ENCODE measurements at places on chromosomes 16 and 17.

- no peak for DNase-seq
These were observed 8.2 kb downstream of the ZNF19 start for GRCh38 chr16:71480956-71481355.

- DNase-seq, result no peak
These were observed 45.1 kb upstream of the ZNF750 start for GRCh38 chr17:82884970-82885353.

GRCh38 chr17:70078994-70079531 lies 4.0 kb downstream of the KCNJ16 start:
- no peak for DNase-seq

GRCh38 chr16:86874141-86874540 lies 295.8 kb downstream of the FOXL1 start:
- no peak for DNase-seq

- no peak for DNase-seq
These were observed 74.0 kb downstream of the CMC2 start for GRCh38 chr16:80932708-80933095.

GRCh38 chr16:87044032-87044382 lies 273.2 kb downstream of the C16orf95 start:
- DNase-seq, result no peak

DNA sequence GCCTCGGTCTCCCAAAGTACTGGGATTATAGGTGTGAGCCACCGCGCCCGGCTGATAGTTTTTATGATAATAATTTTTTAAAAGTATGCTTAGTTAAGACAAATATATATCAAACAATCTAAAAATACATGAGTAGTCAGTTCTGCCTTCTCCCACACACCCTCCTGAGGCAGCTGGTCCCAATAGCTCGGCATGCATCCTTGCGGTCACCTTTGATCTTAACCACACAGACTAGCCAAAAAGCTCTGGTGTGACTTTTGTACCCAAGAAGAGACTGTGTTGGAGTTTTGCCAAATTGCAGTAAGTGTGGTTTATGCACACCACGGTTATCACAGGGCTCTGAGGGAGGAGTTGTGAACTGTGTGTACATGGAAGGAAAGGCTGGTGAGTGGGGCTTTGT lies 25.6 kb downstream of the ATP6V0A1 start:
- peak; percentile 57 for DNase-seq

DNA sequence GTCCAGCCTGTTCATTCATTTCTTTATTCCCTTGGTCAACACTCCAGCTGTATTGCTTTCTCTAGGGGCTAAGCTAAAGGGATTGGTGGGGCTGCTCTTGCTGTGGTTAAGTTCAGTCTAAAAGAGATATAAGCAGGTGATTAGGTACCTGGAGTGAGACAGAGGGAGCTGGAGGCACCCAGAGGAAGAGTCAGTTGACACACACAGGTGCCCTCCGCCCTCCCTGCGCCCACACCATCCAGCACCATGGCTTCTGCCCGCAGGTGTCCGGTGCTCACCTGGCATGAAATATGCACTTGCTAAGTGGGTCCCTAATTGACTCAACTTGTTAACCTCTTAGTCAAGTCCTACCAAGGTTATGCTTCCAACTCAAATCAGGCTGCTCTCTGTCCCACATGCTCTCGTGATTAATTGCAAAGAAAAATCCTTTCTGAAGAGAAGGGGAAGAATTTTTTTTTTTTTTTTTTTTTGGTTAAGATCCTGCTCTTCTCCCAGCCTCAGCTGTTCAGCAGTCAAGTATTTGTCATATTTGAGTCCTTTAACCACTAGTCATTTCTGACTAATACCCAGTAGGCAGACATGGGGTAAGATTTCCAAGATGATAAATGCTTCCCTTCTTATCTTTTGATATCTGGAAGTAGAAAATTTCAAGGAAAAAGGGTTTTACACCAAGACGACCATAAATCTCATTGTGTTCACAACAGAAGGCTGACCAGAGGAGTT lies 199.8 kb upstream of the WSCD1 start:
- DNase-seq, result no peak

DNA sequence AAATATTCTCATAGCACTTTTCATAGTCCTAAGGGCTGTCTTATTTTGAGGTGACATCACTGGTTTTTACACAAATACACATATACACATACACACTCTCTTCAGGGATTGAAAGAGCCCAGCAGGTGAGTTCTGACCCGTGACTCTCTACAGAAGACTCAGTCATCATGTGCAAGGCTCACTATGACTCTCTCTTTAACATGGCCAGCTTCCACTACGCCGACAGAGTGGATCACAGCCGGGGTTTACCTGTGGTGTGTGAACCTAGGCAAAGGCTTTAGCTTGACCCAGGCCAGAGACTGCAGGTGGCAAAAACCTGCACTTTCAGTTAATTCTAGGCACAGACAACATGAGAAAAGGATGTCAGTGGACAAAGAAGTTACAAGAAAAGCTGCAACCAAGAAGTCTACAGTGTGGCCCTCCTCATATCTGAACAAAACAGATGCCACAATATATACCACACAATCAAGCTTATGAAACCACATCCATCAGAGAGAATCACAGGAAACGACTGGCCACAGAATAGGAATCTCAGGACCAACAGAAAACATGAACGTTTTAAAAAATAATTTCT lies 56.5 kb downstream of the CYTH1 start:
- peak; percentile 36 for DNase-seq

DNA sequence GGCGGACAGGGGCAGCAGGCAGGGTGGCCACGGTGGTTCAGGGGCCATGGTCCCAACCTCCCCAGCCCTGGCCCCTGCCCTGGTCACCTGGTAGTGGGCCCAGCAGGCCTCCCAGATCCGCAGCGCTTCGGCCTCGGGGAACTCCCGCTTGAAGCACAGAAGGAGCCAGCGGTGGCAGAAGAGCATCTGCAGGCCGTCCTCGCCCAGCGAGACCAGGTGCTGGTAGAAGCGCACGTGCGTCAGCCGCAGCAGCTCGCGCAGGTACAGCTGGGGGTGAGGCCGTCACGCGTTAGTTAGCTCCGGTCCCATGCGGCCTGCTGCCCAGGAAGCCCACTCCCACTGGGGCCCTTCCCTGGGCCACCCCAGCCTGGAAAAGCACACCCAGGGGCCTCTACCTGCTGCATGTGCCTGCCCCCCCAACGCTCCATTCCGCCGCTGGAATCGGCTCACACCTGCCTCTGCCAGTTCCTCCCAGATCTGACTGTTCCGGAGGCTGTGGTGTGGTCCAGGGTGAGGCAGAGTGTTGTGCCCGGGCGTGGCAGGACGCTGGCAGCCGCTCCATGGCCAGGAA lies 90.8 kb downstream of the TBC1D16 start:
- no peak for DNase-seq

DNA sequence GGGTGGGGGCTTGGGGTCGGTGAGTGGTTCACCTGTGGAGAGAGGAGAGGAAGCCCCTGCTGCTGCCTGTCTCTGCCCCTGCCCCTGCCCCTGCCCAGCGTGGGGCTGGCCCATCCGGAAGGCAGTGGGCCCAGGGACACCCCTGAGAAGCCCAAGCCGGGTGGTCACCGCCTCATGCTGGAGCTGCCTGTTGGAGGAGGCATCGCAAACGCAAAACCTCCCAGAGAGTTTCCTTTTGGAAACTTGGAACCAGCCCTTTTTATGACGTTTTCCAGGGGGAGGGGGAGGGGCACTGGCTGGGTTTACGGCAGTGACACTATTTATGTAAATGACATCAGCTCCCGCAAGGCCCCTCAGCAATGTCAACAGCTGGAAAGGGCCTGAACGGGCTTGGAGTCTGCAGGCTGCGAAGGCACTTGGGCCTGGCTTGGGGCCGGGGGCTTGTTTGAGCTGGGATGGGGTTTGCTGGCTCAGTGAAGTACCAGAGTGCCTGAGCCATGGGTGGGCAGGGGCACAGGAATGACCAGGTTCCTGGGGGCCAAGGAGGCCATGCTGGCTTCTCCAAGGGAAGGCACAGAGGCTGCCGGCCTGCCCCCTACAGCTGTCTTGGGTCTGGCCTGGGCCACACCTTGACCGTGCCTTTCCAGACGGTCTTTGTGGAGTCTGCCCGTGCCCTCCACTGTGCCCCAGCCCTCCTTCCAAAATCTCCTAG lies 219.5 kb downstream of the NTN1 start:
- no peak for DNase-seq

DNA sequence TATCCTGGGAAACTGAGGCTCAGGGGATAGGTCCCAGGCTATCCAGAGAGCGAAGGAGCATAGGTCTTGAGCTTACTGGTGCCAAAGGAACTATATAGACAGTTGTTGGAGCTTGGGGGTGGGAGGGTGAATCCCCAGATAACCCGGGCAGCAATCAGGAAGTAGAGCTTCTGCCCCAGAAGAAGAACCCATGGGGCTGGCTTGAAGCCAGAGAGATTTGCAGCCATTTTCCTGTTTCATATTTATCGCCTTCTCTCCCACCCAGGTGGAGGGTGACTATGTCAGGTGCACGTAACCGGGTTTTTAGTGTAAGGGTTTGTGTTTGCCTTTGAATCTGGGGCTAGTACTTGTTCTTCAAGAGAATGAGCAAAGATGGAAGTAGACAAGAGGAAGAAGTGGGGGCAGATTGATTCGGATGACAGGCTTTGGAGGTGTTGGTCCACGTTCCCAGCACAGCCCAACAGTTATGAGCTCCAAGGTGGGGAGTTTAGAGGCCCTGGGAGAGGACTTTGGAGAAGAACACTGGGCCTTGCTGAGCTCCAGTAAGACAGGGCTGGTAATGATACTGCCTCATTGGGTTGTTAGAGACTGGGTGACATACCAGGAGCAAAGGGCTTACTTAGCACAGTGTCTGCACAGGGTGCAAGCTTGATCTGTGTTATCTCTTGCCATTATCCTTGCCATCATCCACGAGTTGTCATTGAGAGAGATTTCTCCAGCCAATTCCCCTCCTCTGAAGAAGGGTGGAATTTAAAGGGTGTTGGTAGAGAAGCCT lies 145.6 kb downstream of the CCDC182 start:
- no peak for DNase-seq

GRCh38 chr17:9811537-9811936 lies 10.3 kb downstream of the GSG1L2 start:
- no peak for DNase-seq

DNA sequence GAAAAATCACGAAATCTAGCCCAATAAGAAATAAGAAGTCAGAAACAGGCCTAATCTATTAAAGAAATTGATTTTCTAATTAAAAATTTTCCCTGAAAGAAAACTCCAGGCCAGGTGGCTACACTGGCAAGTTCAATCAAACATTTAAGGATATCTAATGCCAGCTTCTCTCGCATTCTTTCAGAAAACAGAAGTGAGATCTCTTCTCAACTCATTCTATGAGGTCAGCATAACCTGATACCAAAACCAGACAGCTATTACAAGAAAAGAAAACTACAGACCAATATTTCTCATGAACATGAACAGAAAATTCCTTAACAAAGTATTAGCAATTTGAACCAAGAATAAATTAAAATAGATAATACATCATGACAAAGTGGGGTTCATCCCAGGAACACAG lies 52.4 kb downstream of the AXIN2 start:
- DNase-seq, result no peak

GRCh38 chr17:80717720-80718083 lies 173.1 kb downstream of the RPTOR start:
- no peak for DNase-seq

GRCh38 chr17:29567304-29567553 lies 392 bp upstream of the ABHD15 start:
- no peak for DNase-seq

- peak; percentile 28 for DNase-seq
These were observed at the start of gene TMEM132E for GRCh38 chr17:34579017-34579946. Gene TMEM132E (plus strand): TSS chr17:34579582. CDS start chr17:34581077, 1,495 bp downstream.

DNA sequence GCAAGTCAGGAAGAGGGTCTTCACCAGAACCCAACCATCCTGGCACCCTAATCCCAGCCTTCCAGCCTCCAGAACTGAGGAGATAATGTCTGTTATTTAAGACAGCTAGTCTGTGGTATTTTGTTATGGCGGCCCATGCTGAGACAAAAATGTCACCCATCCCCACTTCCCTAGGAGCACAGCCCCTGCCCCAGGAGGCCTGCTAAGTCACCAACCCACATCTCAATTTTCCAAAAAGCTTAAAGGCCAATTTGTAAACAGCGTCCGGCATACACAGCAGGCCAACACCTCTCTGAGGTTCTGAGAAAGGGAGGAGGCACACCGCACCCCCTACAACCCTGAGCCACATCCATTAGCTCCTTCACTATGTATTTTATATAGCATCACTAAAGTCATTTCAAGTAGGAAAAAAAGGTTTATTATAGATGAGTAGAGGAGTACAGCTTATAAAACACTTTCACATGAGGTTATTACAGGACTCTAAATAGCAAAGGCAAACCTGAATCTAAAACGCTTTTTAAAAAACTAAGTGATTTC lies 6.9 kb downstream of the TMEM170A start:
- no peak for DNase-seq

DNA sequence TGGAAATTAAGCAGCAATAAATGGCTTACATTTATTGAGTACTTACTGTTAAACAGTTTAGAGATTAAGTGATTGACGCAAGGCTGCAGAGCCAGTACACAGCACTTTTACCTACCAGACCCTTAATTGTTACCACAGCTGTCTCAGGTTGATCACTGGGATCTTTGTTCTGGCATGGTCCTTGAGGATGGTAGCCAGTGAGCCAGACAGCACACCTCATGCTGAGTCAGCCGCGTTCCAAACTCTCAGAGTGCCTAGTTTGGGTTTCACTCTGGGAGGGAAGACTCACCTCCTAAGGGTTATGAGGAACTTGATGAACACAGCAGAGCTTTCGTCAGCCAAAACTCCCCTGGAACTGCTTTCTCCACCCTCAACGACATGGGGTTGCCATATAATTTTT lies 20.4 kb downstream of the CDH3 start:
- no peak for DNase-seq

GRCh38 chr17:8311131-8311790 lies 1.2 kb downstream of the ARHGEF15 start:
- DNase-seq, result no peak

DNA sequence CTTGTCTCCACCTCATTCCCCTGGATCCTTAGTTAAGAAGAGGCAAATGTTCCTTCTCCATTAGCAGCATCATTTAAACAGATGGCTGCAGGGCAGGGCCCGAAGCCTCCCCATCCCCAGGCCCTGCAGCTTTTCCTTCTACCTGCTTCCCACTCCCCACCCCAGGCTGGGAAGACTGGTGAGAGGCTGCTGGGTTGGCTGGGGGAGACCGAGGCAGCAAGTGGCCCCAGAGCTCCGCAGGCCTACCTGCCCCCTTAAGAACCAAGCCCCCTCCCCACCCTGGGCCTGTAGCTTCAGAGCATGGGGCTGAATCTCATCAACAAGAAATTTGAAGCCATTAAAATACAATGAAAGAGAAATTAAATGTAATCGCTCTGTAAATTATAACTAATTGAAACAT lies 22.1 kb upstream of the RPL38 start:
- no peak for DNase-seq
